Stimulated activated CD4-positive, alpha-beta T cell treated with anti-CD3 and anti-CD28 coated beads, Interleukin-1b, Interleukin-23, amount 100 ng/mL, for 1 hour (primary cell): ENCODE measurements at places on chromosomes 12 and 14.

- DNase-seq: peak; percentile 52
Observed at GRCh38 chr12:125065021-125065918, at the start of gene AACS. AACS (plus strand) TSS chr12:125065435; CDS start chr12:125065585, 150 bp downstream.

GRCh38 chr14:75702616-75703261 is 41.7 kb downstream of the TTLL5 start:
- no peak for DNase-seq

DNA sequence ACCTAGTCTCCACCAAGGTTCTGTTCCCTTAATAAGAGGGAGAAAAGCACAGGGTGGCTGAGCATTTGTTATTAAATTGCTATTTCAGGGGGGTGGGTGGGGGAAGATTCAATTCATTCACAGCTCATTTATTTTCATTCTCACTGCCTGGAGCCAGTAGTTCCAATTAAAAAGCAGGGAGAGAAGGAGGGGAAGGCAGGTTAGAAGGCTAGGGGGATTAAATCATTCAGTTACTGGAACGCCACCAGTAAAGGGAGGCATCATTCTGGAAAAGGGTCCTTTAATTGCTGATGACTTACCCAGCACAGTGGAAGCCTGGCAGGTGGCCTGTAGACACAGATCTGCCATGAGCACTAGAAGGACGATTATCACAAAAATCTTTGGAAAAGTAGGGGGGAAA is 47.4 kb downstream of the NIN start:
- no peak for DNase-seq

DNA sequence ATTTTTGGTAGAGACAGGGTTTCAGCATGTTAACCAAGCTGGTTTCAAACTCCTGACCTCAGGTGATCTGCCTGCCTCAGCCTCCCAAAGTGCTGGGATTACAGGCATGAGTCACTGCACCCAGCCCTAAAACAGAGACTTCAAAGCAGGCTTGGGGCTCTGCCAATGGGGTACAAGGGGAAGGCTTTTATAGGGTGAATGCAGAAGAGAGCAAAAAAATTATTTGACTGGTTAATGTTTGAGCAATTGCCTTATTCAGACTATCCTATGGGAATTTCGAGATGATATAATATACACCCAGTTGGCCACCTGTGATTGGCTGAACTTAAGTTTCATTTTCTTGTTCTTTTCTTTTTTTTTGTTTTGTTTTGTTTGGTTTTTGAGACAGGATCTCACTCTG is 31.5 kb upstream of the ACTN1 start:
- no peak for DNase-seq

GRCh38 chr12:100043631-100044030 is 58.9 kb upstream of the ANKS1B start:
- no peak for DNase-seq

GRCh38 chr12:58435647-58436046 is 484.7 kb downstream of the LRIG3 start:
- no peak for DNase-seq

DNA sequence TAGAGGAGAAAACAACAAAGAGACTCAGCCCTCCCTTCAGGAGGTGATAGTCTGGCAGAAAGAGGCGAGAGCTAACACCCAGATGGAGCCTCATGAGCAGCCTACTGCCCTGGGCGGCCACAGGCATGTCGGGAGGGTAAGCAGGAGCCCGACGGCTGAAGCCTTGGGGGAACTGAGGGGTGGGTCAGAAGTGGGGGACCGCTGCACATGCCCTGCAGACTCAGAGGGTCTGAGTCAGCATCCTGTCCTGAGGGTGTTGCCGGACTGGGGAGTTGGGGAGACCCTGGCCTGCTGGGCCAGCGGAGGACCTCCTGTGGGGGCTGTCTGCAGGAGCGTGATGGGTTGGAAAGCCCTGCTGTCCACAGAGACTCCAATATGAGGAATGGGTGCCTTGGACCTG is 15.9 kb upstream of the INF2 start:
- DNase-seq: no peak

- no peak for DNase-seq
Observed at GRCh38 chr14:98240376-98240775, 1031.6 kb downstream of the BCL11B start.

DNA sequence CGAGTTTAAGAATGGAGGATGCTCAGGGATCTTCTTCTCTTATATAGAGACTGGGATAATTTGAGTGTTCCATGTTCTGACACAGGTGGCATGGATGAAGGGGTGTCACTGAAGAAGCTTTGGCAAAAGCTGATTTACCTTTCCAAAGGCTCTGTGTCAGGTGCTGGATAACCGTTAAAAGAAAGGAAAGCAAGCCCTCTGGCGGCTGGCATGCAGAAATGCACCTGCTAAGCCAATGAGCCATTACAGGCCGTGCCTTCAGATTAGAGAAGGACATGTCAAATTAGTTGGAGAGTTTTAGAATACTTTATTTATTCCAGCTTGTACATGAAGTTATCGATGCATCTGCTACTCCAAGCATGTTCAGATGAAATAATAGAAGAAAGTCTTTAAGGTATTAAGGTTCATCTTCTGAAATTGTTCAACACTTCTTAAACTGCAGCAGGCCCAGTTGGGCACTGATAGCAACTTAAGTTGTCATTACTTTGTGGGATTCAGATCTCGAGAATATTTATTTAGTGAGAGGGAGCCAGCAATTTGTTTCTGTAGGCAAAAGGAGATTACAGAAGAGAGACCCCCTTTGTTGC is 678.2 kb downstream of the NRXN3 start:
- DNase-seq: no peak

GRCh38 chr12:4810219-4810671 is 90.0 kb downstream of the GALNT8 start:
- DNase-seq: no peak

GRCh38 chr12:57001448-57001906 is 4.9 kb downstream of the ZBTB39 start:
- peak; percentile 51 for DNase-seq

DNA sequence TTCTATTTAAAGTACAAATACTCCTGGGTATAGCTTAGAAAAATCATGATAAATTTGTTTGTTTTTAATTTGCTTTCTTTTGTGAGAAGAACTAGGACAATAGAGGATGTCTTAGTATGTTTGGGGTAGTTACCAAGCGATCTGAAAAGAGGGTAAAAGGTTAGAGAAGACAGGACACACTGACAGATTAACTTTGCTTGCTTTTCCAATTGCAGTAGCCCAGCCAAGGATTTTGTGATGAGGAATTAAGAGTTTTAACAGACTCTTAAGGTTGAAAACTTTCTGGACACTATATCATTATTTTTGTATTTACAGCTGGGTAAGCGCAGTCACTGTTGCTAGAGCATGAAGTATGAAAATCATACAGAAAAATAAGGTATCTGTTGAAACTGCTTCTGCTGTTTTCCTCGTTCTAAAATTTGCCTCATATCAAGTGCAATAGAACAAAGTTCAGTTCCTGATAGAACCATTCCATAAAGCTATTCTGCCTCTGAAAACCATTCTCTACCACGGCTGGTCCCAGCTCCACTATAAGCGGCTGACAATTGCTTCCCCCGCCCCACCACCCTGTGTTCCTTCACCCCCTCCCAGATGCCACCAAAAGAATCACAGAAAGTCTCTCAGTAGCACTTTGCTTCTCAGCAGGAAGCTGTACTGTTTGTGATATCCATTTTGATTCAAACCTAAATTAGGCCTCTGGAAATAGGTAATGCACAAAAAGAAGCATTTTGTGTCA is 413.4 kb downstream of the BCAT1 start:
- DNase-seq: no peak

DNA sequence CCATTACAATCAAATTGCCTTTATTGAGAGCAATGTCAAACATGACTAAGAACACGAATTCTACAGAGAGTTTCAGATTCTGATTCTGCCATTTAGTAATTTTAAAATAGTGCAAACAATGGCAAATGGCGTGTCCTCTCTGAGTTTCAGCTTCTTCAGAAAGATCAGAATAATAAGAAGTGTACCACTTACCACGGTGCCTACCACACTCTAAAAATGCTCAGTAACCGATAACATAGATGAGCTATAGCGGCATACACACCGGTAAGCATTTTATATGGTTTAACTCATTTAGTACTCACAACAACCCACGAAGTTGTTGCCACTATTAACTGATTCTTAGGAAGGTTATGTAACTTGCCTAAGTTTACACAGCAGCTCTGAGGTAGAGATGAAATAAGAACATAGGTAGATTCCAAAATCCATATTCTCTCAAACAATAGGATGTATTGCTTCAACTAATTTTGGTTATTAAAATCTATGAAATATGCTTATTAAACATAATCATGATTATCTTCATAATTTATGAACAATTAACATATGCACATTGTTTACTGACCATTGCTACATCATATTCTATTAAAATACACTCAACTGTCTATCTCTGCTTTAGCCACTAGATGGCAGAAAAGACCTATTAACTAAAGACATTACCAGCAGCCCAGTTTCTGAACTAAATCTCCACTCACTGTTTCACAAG is 38.3 kb downstream of the SLC6A15 start:
- no peak for DNase-seq

GRCh38 chr12:109165599-109165998 is 49.2 kb downstream of the ACACB start:
- DNase-seq: no peak

- DNase-seq: no peak
Observed at GRCh38 chr12:132559652-132560363, 50.6 kb downstream of the LRCOL1 start.

DNA sequence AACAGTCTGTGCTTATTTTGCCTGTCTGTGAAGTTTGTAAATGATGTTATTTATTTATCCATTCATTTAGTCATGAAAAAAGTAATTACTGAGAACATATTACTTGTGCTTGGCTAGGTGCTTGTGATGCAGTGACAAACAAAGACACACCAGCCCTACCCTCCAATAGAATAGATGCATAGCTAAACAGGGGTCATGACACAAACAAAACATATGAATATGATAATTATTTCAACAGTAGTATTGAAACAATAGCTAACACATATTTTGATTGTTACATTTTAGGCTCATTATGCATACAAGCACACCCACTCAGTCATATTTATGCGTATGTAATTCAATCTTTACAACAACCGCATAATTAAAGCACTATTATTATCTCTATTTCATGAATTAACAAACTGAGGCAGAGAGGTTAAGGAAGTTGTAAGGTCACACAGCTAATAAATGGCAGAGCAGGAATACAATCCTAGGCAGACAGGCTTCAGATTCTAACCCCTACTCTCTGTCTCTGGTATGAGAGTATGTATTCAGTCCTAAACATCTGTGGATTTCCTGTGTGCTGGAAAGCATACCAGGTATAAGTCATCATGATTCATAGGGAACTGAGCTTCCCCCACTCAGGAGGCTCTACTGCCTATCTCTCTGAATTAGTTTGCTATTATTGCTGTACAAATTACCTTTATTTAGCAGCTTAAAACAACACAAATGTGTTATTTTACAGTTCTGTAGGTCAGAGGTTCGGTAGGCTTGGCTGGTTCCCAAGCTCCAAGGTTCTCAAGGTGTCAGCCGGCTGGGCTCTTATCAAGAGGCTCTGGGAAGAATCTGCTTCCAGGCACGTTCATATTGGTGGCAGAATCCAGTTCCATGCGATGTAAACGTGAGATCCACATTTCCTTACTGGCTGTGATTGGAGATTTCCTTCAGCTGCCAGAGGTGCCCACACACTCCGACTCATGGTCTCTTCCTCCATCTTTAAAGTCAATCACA is 509.4 kb downstream of the GALC start:
- DNase-seq: no peak

DNA sequence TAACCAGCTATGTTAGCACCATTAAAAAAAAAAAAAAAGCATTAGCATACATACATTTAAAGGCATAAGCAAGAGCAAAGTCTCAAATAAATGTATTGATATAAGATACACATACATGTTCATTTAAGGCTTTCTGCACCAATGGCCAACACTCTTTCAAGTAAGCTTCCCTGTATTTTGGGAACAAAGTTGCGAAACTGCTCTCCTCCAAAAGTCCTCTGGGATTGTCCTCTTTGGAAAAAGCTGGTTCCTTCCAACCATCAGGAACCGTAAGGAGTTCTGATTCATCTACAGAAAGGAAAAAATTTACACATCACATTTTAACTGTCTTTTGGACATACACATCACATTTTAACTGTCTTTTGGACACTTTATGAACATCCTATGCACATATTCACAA is 3.2 kb downstream of the KRR1 start:
- no peak for DNase-seq

GRCh38 chr12:121499929-121500793 is 80.7 kb downstream of the KDM2B start:
- DNase-seq: peak; percentile 50

DNA sequence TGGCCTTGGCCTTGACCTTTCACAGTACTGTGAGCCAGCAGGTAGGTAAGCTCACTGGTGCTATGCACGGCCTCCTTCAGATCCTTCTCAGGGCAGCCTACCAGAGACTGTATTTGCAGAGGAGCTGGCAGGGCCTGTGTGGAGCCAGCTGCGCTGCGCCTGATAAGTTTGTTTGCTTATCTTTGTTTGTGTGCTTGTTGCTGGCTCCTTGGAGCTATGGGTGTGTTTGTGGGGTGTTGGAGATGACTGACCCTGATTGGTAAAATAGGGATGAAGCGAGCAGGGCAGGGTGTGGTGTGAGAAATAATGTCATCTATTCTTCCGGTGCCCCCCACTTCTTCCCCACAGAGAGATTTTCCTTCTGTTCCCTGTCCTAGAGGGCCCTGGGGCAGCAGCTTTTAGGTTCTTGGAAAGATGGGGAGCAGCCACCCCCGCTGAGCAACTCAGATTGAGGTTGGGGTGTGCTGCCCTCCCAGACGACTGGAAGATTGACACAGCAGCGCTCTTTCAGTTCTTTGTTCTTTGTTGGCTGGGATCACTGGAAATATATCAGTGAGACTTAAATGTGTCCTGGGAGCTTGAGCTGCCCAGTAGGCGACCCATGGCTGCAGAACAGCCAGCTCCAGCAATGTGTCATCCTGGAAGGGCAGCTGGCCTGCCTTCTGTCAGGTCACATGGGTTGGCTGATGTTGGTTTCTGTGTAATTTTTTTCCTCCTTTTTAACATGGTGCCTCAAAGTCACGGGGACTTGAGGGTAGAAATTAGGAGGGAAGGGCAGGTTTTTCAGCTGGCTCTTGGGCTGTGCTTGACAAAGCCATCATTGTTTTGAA is 19.6 kb downstream of the MLXIP start:
- no peak for DNase-seq

GRCh38 chr12:124437617-124438436 is 129.6 kb downstream of the NCOR2 start:
- no peak for DNase-seq

DNA sequence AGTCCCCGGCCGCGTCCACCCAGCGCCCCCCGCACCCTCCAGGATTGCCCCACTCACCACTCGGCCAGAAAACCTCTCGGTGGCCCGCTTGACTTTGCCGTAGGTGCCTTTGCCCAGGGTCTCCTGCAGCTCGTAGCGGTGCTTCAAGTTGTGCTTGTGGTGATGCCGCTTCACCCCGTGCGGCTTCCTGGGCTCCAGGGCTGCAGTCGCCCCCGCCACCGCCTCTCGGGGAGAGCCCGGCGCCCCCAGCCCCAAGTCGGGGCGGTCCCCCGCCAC is 459 bp downstream of the NUAK1 start:
- DNase-seq: no peak
